ENCODE measurements at places on chromosomes 11 and 22.

GRCh38 chr11:66546368-66546965 is at the start of gene ACTN3:
TSS of gene ACTN3 (plus strand) at chr11:66546903. CDS start at chr11:66546938, 35 bp downstream.
- no peak for DNase-seq

DNA sequence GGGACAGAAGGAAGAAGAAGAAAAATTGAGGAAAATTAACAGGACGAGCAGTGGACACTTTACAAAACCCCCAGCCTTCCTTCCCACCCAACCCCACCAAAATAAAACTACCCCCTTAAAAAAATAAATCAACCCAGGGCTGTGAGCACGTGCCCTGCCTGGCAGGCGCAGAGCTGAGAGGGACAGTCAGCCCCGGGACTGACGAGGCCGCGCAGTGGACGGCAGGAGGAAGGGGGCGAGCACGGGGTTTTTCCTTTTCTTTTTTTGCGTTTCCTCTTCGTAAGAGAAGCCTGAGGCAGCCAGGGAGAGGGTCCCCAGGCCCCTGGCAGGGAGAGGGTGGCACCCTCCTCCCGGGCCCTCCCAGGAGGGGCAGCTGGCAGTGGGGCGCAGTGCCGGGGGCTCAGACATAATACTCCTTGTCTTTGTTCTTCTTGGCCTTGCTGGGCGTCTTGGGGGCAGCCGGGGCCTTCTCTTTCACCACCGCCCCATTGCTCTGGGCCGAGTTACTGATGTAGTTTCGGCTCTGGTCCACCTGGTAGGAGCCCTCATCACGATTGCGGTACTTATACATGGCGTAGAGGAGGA is 15.9 kb downstream of the SLC22A12 start:
- no peak for DNase-seq

- no peak for DNase-seq
Observed at GRCh38 chr11:86570020-86570419, 102.4 kb downstream of the ME3 start.

GRCh38 chr22:29328566-29329500 is 13.3 kb upstream of the RASL10A start:
- DNase-seq, result no peak

DNA sequence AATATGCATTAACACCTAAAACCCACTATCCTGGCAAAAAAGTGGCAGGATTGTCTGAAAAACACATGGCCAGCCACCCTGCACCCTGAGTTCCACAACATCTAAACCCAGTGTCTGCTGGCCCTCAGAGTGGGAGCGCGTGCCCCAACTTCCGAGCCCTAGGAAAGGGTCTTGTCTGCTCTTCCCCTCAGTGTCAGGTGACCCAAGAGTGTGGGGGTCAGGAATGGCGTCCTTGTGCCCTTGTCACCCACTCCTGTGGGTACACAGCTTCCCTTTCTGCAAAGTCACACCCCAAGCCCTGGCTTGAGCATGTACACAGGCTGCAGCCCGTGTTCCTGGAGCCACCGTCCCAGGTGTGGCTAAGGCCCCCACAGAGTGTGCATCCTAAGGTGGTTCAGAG is 67.6 kb downstream of the CDKN1C start:
- no peak for DNase-seq

DNA sequence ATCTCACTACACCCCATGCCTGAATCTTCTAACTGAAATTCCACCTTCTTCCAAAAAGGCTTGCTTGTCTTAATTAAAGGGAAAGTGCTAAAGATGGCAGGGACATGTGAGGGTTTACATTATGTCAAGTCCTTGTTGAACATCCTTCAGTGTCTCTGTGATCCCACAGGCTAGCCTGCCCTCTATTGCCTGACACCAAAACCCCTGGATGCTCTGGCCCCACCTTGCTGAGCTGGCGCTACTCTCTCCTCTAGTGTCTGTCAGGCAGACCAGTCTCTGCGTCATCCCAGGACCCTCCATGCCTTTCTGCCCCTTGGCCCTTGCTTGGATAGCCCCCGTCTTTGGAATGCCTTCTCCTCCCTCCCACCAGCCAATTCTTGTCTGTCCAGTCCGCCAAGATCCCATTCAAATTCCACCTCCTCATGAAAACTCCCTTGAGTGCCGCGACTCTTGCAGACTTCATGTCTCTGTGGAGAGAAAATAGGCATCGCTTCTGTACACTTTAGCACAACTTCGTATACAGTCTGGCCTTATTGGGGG is 69.3 kb downstream of the PKNOX2 start:
- DNase-seq, result no peak

DNA sequence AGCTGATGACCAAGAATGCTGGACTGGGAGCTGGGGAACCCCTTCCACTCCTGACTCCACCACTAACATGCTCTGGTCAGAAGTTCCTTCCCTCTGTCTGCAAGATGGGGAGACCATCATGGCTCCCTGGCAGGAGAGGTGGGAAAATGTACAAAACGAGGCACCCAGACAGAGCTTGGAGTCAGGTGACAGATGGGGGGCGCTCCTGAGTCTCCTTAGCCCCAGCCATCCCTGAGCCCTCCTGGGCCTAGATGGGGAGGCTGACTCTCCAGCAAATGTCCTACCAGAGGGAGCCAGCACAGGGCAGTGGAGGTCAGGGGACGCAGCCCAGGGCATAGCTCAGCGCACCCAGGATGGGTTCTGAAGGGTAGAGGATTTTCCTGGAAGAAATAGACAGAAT is 20.0 kb downstream of the KCNJ4 start:
- no peak for DNase-seq

DNA sequence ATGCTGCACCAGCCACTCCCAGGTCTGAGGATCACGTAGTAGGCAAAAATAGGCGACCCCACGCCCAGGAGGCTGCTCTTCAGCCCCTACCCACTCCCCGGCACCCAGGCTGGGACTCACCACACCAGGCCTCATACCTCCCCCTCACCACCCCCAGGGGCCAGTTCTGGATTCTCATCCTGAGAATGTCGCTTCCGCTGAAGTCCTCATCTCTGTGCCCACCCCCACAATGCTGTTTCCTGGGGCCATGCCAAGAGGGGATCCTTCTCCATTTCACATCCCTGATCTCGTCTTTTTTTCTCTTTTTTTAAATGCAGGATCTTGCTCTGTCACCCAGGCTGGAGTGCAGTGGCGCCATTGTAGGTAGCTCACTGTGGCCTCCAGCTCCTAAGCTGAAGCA is 1.7 kb upstream of the OSM start:
- DNase-seq, result no peak

GRCh38 chr11:39363571-39363970 is 2095.9 kb downstream of the LRRC4C start:
- DNase-seq, result no peak

DNA sequence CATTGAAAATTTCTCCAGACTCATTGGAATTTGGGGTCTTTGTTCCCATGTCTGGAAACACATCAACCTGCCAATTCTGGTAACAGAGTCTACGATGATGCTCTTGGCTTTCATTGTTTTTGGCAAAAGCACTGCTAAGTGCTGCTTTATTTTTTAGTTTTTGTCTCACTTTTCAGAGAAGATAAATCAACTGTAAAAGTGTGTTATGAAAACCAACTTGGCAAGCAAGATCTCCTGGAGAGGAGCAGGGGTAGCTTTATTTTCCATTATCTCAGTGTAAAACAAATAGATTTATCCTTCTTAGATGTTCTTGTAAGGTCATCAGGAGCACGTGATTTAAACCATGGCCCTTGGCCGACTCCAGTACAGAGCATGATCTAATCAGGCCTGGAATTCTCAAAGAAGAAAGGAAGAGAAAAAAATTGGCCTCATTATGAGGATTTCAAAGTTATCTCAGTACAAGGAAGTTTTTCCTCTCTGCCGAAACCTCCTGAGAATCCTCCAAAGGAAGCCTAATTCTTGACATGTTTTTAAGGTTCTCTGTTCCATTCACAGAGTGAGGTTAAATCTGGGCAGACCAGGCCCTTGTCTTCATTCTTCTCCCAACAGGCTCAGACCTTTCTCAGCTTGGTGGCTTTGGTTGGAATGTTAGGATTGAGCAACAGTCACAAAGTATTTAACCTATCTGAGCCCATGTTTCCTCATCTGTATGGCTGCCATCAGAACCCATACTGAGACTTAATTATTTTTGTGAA is 16.4 kb upstream of the PAMR1 start:
- no peak for DNase-seq

DNA sequence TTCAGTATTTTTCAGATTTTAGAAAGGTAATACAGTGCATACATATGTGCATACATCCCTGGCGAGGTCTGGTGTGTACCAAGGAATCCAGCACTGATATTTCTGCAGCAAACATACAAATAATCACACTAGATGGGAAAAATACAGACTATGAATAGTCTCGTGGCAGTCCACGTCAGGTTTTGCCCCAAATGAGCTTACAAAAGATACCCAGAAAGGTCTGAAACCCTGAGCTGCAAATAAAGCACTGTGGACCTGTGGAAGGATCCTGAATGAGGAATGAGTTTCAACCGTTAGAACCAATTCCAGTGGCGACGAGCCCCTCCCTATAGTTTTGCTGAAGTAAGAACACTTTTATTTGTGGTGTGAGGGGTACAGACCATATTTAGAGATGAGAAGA is 24.5 kb downstream of the MAPK1 start:
- DNase-seq, result no peak

- DNase-seq, result no peak
Observed at GRCh38 chr22:27842669-27843431, 41.3 kb upstream of the MN1 start.

GRCh38 chr11:64673279-64673678 is 49.7 kb downstream of the NRXN2 start:
- DNase-seq, result no peak

GRCh38 chr11:95248666-95249467 is 17.9 kb upstream of the SESN3 start:
- DNase-seq, result no peak

- no peak for DNase-seq
Observed at GRCh38 chr11:129702410-129703398, 112.9 kb upstream of the TMEM45B start.

DNA sequence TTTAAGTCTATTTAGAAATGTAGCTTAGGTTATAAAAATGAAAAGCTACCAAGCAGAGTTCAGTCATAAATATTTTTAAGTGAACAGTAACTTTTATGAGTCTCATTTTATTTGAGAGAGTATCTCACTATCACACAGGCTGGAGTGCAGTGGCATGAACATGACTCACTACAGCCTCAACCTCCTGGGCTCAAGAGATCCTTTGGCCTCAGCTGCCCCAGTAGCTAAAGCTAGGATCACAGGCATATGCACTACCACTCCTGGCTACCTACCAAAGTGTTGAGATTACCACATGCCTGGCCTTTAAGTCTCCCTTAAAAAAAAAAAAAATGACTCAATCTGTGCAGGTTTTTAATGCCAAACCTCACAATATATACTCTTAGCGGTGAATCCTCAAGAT is 34.7 kb upstream of the CLNS1A start:
- no peak for DNase-seq

DNA sequence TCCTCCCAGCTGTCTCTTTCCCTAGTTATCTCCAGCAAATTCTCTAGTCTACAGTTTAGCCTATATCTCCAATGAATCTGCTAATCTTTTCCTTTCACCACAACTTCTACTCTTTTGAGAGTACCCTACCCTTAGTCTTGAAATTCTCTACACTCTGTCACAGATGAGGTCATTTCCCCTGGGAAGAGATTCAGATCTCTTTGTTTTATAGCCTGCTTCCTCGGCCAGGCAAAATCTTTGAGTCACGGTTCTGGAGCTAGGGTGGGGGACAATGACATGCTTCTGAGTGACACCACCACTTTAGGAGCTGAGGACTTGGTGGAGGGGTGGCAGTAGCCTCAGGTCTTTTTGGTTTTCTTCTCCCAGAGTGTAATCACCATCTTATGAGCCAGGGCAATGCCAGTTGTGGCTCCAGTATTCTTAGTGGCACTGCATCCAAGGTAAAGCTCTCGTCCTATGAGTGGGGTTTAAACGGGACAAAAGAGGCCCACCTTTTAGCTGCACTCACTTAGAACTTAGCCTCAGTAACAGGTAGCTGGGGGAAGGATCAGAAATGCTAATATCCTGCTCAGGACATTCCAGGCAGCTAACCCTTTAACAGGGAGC is 98.5 kb upstream of the RRM1 start:
- DNase-seq, result no peak

GRCh38 chr11:130439876-130440275 is 8.6 kb upstream of the ADAMTS15 start:
- DNase-seq, result no peak

DNA sequence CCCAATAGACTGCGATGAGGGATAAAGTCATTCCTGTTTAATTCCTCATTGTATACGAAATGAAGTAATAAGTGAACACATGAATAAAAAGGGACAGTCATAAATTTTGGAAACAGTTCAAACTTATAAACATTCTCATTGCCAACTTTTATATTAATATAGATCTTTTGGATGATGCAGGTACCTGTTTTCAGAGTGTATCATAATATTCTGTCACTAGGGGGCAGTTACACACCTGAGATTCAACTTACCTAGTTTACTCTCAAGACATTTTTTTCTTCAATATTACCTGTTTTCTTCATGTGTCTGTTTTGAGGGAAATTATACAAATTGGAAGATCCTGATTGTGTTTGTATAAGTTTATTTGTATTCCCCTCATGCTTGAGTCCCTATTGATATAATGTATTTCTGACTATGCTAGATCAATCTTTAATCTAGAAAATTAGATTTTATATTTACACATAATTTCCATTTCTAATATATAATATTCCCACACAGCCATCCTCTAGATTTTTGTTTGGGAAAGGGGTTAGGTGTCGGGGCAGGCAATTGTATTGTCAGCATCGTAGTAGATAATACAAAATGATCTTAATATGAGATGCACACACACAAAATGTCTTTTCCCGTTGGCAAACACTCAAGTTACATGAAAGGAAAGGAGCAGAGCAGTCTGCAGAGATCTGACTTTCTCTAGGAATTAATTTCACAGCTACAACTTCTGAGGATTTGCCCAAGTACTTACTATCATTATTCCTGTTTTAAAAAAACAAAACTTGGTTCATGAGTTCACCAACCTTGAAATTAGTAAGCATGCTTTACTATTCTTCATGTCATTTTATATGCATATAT is 18.4 kb downstream of the FDX1 start:
- DNase-seq, result no peak

DNA sequence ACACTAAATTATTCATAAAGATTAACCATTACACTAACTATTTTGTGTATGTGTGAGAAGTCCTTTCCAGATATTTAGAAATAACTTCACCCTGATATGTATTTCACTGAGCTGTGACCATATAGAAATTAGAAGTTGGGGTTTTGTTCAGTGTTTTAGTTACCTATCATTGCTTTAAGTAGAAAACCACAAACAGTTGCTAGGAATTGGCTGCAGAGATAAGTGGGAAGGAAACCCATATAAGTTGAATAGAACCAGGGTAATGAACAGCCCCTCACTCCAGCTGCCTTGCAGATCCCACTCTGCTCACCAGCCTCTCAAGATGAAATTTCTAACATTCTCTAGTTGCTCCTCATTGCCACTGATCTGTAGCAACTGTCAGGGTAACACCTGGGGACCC is 10.3 kb downstream of the SRSF8 start:
- DNase-seq, result no peak
